NCI-H2107 (cell line): ENCODE measurements at places on chromosomes 11 and 22.

- DNase-seq: no peak
Measured at GRCh38 chr11:69925366-69926196, 106.4 kb upstream of the FGF3 start.

DNA sequence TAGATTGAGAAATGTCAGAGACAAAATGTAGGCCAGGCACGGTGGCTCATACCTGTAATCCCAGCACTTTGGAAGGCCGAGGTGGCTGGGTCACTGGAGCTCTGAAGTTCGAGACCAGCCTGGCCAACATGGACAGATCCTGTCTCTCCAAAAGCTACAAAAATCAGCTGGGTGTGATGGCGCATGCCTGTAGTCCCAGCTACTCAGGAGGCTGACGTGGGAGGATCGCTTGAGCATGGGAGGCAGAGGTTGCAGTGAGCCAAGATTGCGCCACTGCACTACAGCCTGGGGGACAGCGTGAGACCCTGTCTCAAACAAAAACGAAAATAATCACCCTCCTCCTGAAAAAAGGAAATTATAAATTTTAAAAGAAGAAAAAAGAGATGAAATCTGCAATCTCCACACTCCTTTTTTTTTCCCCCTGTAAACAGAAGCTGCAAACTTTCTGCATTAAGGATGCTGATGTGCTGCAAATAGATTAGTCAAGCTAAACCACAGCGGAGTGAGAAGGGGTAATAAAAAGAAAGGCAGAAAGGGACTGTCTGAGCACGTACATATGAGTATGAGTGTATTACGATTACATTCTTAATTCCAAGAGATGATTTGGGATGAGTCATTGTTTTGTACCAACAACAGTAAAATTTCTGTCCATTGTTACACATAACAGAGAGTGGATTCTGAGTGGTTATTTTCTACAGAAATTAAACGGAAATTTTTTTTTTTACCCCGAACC lies 87.3 kb downstream of the SIK3 start:
- DNase-seq: no peak

GRCh38 chr11:106311531-106312230 lies 234.2 kb downstream of the AASDHPPT start:
- no peak for DNase-seq

- DNase-seq: no peak
Measured at GRCh38 chr11:2104524-2105440, 34.4 kb downstream of the IGF2 start.

DNA sequence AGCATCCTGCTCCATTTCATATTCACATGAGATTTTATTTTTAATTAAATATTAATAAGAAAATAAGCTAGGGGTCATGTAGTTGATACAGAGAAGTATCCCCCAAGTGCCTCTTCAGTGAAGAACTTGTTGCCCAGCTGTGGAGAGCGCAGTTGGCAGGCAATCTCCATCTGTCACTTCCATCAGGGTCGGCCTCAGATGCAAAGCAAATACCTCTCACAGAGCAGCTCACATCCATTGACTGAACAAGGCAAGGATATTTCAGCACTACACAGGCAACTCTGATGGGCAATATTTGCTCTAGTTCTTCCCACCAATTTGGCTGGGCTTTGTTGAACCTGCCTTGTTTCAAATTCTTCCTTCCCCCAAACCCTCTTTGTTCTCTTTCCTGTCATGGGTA lies 129.4 kb downstream of the NOX4 start:
- no peak for DNase-seq

- DNase-seq: no peak
Measured at GRCh38 chr22:36753120-36753802, 22.7 kb downstream of the IFT27 start.

DNA sequence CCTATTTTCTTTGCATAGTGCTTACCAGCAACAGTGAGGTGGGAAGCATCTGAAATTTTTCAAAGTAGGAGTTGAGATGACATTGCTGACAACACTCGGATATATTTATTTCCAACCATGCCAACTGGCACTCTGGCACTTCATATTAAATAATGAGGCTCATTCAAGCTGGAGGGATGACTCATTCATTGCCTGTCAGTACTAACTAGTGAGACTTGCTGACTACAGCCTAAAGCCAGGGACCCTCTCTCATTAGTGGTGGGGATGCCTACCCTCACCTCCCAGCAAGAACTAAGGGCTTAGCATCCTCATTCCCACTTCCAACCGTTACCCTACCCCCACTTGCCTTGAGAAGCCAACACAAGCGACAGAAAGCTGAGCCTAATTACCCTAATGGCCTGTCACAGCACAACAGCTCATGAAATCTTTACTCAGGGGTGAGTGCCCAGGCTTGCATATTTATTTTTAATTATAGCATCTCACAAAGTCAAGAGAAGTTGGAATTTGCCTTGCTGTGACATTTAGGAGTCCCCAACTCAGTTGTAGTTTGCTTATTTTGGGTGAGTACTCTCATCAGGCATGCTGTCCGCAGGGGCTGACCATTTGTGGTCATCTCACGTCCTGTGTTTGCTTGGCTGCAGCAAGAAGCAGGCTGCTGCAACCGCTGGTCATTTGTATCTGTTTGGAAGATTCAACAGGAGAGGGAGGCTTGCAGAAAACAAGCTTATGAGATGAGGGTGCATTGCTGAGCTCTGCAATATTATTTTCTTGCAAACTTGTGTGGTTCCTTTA lies 181.6 kb upstream of the POU2AF2 start:
- DNase-seq: no peak

DNA sequence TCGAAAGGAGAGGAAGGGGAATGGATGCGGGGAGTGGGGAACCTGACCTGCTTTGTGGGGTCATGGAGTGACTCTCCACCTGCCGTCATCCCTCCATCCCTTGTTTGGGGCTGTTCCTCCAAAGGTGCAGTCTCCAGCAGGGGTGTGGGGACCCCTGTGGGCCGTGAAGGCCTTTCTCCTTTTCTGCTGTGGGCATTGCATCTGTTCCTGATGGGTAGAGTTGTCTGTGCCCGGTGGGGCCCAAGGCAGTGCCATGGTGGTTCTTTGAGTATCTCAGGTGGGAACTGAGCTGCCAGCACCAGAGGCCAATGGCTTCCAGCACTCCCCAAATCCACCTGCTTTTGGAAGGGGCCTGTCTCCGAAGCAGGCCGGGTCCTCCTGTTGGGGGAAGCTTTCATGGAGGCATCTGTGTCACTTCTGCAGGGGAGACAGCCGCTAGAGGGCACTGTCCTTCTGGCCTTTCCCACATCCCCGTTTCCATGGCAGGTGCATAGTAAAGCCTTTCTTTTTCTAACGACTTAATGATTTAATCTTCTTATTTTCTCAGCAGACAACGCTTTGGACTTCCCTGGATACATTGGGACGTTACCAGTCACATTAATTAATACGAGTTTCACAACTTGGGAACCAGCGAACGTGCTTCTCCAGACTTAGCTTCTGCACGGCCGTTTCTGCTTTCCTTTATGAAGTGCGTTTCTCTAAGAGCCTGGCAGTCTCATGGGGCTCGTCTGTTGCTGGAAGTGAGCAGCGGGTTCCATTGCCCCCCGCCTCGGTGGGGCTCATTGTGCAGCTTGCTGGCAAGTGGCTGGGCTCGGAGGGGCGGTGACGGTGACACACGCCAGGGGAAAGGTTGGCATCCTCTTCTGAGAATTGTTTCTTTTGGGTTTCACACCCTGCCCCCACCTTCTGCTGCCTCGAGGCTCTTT lies 57.1 kb downstream of the PARVB start:
- DNase-seq: peak; percentile 55

DNA sequence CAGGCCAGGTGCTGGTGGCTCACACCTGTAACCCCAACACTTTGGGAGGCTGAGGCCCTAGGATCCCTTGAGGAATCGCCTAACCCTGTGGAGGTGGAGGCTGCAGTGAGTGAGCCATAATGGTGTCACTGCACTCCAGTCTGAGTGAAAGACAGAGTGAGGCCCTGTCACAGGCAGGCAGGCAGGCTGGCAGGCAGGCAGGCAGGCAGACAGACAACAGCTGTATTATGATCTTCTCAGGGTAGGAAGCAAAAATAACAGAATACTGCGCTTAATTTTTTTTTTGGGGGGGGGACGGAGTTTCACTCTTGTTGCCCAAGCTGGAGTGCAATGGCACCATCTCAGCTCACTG lies 3901.6 kb upstream of the OR11H1 start:
- DNase-seq: no peak

DNA sequence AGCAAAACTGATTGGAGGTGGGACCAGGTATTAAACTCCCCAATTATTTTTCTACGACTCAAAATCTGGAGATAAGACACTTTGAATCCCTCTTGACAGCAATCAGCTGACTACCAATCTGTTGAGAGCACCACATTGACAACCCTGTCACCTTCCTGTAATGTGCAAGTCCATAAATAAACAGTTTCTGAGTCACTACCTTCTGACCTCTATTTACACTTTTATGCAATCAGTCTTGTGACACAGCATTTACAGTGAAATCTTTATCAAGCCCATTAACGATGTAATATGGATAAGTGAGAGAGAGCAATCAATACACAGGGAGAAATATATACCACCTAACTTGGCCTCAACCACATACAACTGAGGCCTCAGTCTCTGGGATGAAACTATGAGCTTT lies 283.7 kb upstream of the ANO5 start:
- DNase-seq: no peak

GRCh38 chr11:72969894-72970335 lies 155.7 kb downstream of the ATG16L2 start:
- DNase-seq: no peak

DNA sequence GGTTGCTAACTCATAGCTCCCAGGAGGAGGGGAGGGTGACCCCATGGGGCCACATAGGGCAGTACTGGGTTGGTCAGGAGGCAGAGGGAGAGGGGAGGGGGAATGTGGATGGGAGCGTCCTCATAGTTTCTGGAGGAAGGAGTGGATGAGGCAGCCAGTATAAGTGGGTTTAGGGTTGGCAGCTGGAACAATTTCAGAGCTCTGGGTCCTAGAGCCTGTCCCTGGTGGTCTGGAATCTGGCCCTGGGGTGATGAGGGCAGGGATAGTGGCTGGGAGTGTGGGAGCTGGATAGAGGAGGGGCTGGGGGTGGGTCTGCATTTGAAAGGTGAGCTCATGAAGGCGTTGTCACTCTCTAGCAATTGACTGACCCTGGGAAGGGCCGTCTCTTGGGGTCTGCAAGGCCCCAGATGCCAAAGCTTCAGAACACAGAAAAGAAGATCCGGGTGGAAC lies 5.3 kb upstream of the MRGPRG start:
- DNase-seq: no peak

- DNase-seq: no peak
Measured at GRCh38 chr11:101478587-101479369, 105.0 kb downstream of the TRPC6 start.

- no peak for DNase-seq
Measured at GRCh38 chr11:72653649-72654048, 20.6 kb downstream of the PDE2A start.

- DNase-seq: no peak
Measured at GRCh38 chr11:113286509-113287497, 27.6 kb upstream of the TTC12 start.
